Effector memory CD4-positive, alpha-beta T cell (primary cell): ENCODE measurements at places on chromosomes 6 and 20.

DNA sequence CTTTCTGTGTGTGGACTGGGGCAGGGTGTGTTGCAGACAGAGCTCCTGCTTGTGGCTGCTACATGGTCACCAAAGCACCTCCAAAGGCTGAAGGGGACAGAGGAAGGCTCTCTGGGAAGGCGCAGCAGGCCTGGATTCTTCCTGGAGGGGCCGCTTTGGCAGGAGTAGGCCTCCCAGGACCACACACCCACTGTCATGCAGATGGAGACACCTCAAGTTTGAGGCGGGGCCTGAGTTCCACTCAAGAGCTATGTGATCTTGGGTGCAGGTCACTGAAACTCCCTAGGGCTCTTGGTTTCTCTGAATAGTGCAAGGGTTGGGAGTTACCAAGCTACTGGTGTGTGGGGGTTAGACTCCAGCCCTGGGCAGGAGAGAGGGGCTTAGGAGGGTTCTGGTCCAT is 27.9 kb downstream of the EFCAB8 start:
- no peak for DNase-seq

DNA sequence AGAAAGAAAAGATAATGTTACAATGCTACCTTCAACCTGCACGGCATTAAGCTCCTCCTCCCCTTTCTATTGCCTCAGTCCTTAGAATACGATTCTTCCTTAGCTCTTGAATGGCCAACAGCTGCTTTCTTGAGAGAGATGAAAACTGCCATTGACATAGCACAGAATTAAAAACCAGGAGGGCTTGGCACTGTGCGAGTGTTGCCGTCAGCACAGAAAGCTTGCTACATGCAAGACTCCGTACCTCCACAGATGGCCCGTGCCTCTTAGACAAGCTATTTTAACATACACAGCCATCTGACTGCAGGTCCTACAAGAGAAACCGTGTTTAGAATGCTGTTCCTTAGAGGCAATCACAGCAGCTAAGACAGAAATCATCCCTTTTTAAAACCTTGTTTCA is 51.7 kb downstream of the ALDH5A1 start:
- DNase-seq: no peak

DNA sequence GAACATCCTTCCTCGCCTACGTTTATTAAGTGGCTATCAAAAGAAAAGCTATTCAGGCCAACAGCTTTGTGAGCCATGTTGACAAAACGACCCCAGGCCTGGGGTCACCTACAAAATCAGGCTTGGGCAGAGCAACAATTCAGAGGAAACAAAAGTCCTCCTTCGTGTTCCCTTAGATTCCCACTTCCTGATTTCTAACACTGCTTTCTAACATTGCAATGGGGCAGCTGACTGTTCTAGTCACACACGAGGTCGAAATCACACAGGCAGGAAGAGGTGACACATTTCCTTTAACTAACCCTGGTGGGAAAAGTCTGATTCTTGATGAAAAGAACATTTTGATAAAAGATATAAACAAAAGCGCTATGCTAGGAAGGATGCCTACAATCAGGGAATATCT is 31.9 kb downstream of the WDR27 start:
- DNase-seq: no peak

DNA sequence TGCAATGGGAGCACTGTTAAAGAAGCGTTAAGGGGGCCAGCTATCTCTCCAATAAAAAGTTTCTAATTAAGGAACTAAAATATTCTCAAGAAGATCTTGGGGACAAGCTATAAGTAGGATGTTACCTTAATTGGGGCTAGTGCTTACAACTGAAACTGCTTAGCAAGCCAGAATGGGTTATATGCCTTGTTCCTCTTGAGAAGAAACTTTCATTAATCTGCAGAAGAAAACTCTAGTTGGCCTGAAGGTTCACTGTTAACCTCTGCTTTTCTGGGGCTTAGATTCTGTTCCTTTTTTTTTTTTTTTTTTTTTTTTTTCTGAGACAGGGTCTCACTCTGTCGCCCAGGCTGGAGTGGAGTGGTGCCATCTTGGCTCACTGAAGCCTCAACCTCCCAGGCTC is 82.2 kb downstream of the BACH2 start:
- no peak for DNase-seq

- DNase-seq: no peak
Observed at GRCh38 chr6:5160206-5160605, 75.1 kb downstream of the PPP1R3G start.

DNA sequence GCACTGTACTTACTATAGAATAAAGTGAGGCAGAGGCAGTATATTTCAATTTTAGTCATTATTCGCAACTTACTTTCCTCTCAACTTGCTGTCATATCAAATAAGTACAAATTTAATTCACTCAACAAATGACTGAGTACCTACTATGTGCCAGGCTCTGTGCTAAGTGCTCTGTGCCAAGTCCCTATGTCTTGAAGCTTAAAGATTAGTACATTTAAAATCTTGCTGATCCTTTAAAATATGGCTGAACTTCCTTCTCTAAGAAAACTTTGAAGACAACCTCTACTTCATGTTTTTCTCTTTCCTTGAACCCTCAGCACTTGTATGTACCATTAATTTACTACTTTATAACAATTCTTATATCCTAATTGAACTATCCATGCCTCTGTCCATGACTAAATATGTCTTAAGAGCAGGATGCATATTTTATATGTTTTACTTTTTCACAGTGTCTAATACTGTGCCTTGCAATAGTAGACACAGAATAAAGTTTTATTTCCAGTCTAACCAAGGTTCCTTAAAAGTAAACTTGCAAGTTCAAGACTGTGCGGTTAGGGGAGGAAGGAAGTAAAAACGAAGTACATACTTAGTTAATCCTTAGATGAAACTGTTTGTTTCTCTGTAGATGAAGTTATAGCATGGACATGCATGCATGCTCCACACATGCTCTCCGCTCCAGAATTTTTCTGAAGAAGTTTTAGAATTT is 10.0 kb upstream of the LATS1 start:
- DNase-seq: no peak

- no peak for DNase-seq
Observed at GRCh38 chr20:41615110-41615509, 3.1 kb downstream of the CHD6 start.

GRCh38 chr6:125078602-125079321 is 74.8 kb upstream of the TPD52L1 start:
- no peak for DNase-seq

DNA sequence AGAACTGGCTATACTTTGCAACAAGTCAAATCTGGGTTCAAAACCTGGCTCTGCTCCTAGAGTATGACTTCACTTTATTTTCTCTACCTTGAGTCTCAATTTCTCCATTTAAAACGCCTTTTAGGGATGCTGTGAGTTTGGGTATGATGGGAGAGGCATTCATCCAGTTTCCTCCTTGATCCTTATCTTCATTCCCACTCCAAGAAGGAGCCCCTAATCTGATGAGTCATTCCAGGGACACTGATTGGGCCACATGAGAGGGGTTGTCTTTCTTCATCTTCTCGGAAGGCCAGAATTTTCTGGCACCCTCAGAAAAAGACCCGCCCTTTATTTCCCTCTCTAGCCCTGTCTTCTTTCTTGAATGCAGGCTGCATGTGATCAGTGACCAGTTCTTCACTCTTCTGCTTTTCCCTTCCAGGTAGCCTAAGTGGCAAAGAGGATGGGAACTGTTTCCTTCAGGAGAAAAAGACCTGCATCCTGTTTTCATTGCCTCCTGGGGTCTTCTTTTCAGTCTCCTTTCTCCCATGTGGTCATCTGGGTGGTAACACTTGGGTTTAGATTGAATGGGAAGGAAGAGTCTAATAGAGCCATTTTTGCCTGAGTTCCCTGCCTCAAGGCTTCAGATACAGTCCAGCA is 32.1 kb upstream of the PNRC1 start:
- no peak for DNase-seq

- no peak for DNase-seq
Observed at GRCh38 chr20:20466341-20466879, 98.5 kb downstream of the INSM1 start.

- no peak for DNase-seq
Observed at GRCh38 chr6:113120224-113120581, 736.9 kb upstream of the MARCKS start.

- DNase-seq: peak; percentile 76
Observed at GRCh38 chr20:33732166-33732970, 572 bp downstream of the ZNF341 start.

DNA sequence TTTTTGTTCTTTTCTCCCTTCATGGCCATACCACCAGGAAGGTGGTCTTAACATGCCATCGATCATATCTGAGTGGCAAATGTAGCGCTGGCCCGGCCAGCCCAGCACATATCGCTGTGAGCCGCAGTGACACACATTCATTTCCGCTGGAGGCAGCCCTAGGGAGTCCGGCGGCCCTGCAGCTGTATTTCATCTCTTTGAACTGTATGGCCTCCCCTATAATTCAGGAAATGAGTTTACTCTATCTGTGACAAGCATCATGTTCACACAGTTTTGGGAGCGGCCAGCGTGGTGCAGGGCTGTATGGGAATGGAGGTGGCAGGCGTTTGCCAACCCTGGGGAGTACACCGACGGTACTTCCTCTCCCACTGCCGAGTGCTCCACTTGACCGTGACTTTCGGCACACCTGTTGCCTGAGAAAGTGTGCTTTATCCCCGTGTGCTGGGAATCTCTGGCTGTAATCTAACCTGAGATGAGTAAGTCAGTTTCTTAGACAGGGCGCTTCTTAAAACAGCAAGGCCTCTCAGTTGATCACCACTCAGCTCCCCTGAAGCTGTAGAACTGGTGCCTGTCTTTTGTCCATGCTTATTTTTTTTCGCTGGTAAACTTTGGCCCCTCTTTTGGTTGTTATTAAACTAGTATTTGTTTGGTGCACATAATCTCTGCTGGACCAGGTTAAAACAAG is 257.1 kb upstream of the TAB2 start:
- peak; percentile 31 for DNase-seq

GRCh38 chr6:75128878-75129570 is 76.8 kb downstream of the COL12A1 start:
- DNase-seq: no peak

DNA sequence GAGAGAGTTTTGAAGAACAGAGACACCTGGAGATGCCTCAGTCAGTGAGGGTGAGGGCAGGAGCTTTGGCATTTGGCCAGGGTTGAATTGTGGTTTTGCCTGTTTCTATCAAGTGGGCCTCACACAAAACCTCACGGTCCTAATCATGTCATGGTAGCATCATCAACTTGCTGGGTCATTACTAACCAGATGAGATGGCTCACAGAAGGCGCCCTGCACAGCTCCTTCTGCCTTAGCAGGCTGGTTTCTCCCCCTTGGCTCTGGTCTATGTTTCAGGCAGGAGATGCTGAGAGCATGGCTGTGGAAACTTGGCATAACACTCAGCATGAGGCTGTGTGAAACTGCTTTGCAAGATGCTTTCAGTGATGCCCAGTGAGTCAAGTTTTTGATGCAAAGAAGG is 99.3 kb downstream of the LRRC1 start:
- no peak for DNase-seq

DNA sequence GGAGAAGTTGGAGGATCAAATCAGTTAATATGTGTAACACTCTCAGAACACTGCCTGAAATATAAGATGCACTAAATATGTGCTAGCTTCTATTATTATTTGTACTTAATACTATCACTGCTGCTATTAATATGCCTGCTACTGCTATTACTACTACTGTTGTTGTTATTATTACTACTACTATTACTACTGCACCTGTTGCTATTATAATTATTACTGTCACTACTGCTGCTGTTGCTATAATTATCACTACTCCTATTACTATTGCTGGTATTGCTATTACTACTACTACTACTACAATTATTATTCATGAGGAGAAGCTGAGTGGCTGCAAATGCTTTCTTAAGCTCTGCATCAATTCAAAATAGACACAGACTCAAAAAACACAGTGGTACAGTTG is 16.7 kb upstream of the SSTR4 start:
- DNase-seq: no peak

- DNase-seq: no peak
Observed at GRCh38 chr6:42095776-42096541, 45.6 kb downstream of the TAF8 start.

- no peak for DNase-seq
Observed at GRCh38 chr6:13472099-13472498, 15.3 kb downstream of the GFOD1 start.

DNA sequence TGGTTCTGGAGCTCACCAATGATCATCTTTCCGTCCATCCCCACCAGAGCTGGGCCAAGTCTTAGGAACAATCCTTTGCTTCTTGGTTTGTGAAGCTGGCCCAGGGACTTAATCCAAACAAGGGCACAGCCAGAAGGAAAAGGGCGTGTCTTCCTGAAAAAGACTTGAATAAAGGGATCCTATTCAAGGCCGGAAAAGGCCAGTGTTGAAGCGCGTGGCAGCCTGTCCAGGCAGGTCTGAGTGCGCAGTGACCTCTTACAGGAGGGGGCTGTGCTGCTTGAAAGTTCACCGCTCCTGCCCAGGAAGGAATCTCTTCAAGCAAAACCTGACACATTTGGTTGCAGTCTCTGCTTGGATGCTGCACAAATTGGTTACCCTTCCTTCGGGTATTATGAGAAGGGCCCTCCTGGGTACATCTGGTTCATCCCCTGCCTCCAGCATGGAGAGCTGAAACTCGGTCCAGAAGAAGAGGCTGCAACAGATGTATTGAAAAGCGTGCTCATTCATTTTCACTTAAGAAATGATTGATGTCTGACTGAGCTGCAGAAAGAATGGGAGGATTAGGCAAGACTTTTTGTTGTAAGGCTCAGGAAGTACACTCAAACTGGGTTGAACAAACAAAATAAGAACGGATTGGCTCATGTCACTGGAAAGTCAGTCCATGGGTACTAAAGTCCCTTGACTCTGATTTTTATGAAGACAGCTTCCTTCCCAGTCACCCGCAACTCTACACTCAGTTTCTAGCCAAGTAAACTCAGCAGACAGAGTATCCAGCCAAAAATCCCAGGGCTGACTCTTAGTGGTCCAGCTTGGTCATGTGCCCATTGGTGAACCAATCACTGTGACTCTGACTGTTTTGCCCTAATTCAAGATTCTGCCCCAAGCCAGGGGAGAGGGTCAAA is 136.3 kb downstream of the TFAP2C start:
- DNase-seq: no peak

DNA sequence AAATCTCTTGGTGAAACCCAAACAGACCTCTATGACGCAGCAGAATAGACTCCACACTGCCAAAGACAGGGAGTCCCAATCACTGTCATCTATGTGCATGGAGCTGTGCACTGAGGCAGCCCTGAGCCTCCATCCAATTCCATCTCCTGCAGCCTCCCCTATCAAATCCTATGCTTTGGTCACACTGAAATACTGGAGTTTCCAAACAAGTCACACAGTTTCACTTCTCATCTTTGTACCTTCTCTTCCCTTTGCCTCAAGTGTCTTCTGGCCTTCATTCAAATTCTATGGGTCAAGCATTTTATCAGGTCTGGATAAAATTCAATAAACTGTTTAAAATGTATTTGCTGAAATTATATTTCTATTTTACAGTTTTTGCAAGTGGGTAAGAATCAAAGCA is 38.5 kb downstream of the FBXL4 start:
- DNase-seq: no peak

GRCh38 chr6:41505122-41506049 is 40.8 kb upstream of the FOXP4 start:
- DNase-seq: no peak

DNA sequence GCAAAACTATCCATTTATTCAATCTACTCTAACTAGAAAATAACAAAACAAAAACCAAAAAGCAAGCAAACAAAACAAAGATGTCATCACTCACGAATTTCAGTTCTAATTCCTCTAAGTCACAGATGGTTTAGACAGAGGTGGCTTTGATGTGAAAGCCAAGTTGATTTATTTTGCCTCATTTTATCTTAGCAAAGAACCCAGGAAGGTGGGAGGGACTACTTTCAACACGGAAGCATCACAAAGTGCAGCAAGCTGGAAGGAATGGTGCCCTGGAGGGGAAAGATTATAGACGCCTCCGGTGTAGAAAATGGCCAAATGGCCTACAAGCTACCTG is 88.4 kb downstream of the LAMP5 start:
- DNase-seq: no peak
